Smooth muscle cell of trachea (primary cell): ENCODE measurements at places on chromosomes 3 and 15. TPM values are rescaled to one million over a fixed set of nuclear protein-coding genes. Genes with fewer than 3 reads are reported as not detected.

FOXL2NB gene
- not detected in 2 replicates for total RNA-seq

KCNMB2 gene
- under 0.01 TPM in 1 of 2 replicates, not detected in the other for total RNA-seq

WDR93 gene
- not detected in 2 replicates for total RNA-seq

HSPBAP1 gene
- 6.8 and 9.1 TPM in 2 replicates for total RNA-seq

SOX14 gene
- total RNA-seq: not detected in 2 replicates

AGBL1 gene
- not detected in 2 replicates for total RNA-seq

ATP10A gene
- total RNA-seq: 3.5 and 5.8 TPM in 2 replicates

SLC22A14 gene
- total RNA-seq: 0.15 TPM in 1 of 2 replicates, not detected in the other

GP9 gene
- total RNA-seq: not detected in 2 replicates

SLC6A11 gene
- total RNA-seq: not detected in 2 replicates

CASR gene
- not detected in 2 replicates for total RNA-seq

CFAP100 gene
- total RNA-seq: not detected in 2 replicates

NPAP1 gene
- total RNA-seq: not detected in 2 replicates
